Esophagus squamous epithelium (tissue), 5 donors: ENCODE measurements at places on chromosomes 13 and 19.

DNA sequence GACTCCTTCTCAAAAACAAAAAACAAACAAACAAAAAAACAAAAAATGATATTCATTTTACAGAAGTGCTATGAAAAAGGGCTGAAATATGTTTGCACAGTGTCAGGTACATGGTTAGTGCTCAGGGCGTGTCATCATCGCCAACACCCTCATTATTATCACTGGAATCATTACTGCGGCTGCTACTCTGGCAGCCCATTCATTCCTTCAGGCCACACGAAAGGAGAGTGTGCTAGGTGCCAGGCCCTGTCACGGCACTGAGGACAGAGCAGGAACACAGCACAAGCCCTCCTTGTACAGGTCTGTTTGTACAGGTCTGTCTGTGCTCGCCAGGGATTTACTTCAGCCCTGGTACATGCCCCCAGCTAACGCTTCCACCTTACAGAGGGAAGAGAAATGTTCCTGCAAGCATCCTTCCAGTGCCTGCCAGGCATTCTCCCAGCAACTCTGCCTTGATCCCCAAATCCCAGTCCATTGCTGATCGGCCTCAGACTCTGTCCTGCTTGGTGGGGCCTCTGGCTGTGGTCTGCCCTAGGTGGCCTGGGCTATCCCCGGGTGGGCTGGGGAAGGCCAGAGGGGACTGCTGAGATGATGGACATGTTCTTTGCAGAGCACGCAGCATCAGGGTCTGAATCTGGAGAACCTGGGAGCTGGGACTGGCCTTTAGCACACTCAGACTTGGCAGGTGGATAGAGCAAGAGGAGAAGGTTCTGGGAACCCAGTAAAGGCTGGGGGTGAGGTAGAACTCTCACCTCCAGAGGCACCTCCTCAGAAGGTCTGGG lies 210.7 kb downstream of the URI1 start:
- no peak for DNase-seq

GRCh38 chr13:47213047-47213446 lies 316.2 kb upstream of the HTR2A start:
- DNase-seq: no peak

GRCh38 chr19:12603714-12604113 lies 6.9 kb downstream of the ZNF490 start:
- no peak for DNase-seq

GRCh38 chr13:46303742-46304385 lies 83.2 kb downstream of the RUBCNL start:
- no peak for DNase-seq

DNA sequence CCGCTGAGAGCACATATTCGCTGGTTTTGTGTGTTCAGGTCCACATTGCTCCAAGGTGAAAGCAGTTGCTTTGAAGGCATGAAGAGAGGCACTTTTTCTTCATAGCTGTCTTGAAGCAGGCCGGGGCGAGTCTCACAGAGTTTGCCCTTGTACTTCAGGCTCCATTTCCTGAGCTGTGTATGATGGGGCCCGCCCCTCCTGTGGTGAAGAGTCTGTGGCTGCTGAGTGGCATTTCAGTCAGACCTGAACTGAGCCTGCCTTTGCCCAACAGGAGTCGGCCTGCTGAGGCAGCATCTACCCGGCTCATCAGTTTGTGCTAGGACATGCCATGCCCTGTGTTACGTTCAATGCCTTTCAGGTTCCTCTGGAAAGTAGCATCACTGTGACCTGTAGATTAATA lies 44.4 kb upstream of the C1QTNF9 start:
- no peak for DNase-seq
